ENCODE measurements at places on chromosomes 2 and 18.

- DNase-seq, result no peak
These were observed 6.1 kb downstream of the RNF144A start for GRCh38 chr2:6923319-6923718.

DNA sequence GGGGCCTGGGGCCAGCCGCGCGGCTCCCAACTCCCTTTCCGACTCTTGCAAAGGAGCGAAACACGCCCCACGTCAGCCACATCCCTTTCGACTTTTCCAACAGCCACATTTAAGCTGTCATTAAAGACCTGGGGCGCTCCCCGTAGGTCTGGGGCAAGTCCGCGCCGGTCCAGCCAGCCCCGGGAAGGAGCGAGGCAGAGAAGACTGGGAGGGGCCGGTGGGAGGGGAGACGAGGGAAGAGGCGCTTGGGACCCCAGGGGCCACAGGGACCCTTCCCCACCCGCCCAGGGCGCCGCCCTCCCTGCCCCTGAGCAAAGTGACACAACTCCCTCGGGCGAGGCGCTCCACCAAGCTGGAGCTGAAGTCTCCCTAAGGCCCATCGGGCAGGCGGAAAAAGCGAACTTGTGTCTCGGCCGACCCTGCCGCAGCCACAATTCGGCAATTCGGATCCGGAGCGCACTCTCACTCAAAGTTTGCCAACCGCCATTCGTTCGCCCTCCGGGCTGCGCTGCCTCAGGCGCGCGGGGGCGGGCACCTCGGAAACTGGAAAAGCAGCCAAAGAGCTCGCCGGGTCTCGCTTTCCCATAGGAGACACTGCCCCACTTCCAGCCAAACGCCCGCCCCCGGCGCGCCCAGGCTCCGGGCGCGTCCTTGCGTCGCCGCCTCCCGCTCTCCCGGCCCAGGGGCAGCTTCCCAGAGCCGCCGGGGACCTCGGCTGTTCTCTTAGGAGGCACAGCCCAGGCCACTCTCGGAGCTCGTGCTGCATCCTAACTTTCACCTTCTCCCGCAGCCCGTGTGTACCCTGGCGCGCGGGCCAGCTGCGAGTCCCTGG lies 1.1 kb upstream of the KCTD1 start:
- DNase-seq, result peak; percentile 26

- DNase-seq, result no peak
These were observed 178.9 kb upstream of the FANCL start for GRCh38 chr2:58419983-58420382.

GRCh38 chr2:39913648-39914461 lies 134.8 kb upstream of the THUMPD2 start:
- no peak for DNase-seq

DNA sequence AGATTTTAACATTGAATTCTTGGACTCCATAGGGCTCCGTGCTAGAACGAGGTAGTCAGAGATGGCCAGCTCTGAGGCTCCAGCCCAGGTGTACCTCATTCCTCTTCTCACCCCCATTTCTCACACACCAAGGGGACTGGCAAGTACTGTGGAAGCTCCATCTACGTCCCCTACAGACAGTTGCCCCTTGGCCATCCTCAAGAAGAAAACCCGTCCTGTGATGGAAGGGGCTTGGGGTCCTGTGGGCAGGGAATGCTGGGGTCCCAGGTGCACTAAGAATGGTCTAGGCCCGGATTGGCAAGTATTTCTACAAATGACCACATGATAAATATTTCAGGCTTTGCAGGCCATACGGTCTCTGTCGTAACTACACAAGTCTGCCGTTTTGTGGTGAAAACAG lies 110.3 kb downstream of the PDCL3 start:
- DNase-seq, result no peak

DNA sequence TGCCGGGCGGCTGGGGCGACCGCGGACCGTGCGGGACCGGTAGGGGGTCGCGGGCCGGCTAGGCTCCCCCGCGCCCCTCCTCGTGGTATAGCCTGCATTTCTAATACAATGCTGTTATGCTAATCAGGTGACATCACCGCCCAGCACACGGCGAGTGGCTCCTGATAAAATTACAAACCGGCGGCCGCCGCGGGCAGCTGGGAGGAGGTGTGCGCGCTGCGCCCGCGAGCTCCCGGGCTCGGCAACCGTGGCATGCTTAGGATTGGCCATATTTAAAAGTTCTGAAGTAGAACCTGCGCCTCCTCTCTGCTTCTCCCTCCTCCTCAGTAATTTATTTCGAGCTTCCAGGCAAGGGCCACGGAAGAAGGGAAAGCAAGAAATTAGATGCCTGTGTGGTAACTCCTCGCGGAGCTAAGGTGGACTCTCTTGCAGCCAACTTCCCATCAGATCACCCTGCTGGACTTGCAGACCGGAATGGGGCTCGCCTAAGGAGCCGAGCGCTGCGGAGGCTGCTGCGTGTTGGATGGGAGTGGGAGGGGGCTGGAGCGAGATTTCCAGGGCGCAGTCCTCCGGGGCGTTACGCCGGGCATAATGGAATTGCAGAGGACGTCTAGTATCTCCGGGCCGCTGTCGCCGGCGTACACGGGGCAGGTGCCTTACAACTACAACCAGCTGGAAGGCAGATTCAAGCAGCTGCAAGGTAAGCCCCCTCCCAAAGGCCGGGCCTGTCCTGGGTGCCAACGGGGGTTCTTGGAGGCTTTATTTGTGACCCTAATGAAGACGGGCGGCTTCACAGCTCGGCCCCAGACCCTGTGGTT lies 102.3 kb downstream of the SPTBN1 start:
- DNase-seq, result peak; percentile 82

DNA sequence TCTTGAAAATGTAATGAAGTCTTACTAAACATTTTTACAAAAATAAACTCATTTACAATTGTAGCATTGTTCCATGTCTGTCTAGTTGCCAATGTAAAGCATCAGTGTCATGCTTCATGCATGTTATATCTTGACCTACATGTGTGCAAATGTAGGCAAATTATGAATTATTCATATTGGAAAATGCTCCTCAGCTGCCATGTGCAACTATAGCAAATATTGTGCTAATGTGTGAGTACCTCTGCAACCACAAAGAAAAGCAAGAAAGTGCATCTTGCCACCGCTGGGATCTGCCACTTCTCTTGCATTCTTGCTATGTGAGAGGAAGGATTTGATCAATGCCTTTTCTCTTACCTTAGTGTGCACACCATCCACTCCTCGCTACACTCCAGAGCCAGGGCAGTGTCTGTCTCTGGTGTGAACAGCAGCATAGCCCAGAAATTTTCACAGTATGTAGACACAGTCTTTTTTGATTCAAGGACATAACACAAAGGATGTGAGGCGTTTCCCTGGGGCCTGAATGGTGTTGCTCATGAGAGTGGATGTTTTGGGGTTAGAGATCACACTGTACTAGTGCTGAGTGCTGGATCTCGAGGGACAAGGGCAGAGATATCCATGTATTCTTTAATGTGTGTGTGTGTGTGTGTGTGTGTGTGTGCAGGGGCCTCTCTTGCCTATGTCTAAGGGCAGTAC lies 47.6 kb upstream of the HAAO start:
- DNase-seq, result no peak

- no peak for DNase-seq
These were observed 795.2 kb downstream of the SLC4A3 start for GRCh38 chr2:220422676-220423075.

DNA sequence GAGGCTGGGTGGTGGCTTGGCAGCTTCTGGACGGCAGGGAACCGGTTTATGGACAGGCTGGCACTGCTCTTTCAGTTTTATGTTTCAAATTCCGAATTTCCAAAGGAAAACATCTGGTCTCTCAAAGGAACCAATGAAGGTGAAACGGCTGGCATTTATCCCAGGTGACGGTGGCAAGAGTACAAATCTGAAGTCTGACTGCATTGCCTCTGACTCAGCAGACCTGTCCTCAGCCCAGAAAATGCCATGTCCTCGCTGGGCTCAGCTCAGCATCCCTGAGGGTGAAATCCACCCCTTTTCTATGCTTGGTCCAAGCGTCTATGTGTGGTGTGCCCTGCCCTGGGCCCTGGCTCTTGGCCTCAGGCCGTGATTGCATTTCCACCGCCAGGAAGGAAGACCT lies 38.1 kb downstream of the NAPG start:
- DNase-seq, result no peak

GRCh38 chr18:55219059-55219458 lies 259.8 kb upstream of the CCDC68 start:
- no peak for DNase-seq

DNA sequence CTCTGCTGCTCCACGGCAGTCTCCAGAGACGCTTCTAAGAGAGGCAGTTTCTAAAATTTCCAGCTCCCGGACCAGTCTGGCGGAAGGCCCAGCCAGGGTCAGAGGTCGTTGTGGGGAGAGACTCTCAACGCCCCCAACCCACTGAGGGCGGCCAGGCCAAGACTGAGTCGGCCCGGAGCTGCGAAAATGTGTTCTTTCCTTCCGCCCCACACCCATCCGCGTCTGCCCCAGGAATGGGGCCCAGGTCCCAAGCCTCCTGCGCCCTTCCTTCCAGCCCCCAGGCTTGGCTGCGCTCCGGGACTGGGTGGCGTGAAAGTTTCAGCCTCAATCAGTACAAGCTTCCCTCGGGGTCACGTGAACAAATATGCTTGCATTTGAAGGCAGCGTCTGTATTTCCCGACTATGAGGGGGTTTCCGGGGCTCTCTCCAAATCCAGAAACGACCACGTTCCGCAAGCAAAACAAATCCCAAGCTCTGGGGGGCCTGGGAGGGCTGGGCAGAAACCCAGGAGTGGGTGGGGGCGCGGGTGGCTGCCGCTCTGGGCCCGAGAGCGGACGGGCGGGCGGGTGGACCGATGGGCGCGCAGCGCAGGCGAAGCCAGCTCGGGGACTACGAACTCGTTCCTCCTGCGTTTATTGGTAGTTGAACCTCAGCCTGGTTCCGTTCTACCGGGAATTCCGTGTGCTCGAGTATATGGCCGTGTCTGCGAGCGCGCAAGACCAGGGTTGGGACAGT lies 3.3 kb downstream of the HOXD3 start:
- no peak for DNase-seq

- DNase-seq, result no peak
These were observed 71.6 kb upstream of the CYP1B1 start for GRCh38 chr2:38147333-38148121.

- no peak for DNase-seq
These were observed 8.5 kb upstream of the SP140L start for GRCh38 chr2:230318190-230319121.

- no peak for DNase-seq
These were observed 58.8 kb downstream of the PRKRA start for GRCh38 chr2:178392215-178392614.

DNA sequence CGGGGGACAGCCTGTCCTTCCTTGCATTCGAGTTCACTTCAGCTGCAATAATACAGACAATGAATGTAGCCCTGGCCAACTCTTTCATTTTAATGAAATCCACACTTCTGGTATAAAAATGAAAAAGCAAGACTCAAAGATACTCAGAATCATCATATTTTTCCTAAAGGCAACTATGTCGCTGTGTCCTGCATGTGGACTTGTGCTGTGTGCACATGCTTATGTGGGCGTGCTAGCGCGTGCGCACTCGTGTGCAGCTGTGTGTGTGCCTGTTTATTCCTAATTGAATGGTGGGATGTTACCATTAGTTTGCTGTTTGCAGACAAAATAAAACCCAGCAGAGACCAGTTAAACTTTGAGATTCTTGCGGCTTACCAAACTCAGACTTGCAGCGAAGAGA lies 49.6 kb downstream of the SMIM21 start:
- no peak for DNase-seq

DNA sequence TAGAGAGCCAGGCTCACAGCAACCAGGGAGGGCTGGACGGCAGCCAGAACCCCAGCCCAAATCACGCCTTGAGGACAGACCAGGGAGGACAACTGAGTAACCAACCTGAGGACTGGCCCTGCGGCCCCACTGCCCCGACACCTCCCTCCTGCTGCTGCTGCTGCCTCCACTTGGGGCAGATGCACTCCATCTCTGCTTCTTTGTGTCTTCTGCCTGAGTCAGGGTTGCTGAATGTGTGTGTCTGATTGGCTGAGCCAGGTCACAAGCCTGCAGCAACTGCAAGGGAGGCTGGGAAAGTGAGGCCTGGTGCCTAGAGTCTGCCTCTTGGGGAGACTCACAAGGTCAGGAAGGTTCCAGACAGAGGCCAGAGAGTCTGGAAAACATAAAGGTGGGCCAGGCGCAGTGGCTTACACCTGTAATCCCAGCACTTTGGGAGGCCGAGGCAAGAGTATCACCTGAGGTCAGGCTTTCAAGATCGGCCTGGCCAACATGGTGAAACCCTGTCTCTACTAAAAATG lies 83.4 kb downstream of the ZFP36L2 start:
- DNase-seq, result peak; percentile 71

- no peak for DNase-seq
These were observed 30.0 kb downstream of the ADCYAP1 start for GRCh38 chr18:934518-935133.

DNA sequence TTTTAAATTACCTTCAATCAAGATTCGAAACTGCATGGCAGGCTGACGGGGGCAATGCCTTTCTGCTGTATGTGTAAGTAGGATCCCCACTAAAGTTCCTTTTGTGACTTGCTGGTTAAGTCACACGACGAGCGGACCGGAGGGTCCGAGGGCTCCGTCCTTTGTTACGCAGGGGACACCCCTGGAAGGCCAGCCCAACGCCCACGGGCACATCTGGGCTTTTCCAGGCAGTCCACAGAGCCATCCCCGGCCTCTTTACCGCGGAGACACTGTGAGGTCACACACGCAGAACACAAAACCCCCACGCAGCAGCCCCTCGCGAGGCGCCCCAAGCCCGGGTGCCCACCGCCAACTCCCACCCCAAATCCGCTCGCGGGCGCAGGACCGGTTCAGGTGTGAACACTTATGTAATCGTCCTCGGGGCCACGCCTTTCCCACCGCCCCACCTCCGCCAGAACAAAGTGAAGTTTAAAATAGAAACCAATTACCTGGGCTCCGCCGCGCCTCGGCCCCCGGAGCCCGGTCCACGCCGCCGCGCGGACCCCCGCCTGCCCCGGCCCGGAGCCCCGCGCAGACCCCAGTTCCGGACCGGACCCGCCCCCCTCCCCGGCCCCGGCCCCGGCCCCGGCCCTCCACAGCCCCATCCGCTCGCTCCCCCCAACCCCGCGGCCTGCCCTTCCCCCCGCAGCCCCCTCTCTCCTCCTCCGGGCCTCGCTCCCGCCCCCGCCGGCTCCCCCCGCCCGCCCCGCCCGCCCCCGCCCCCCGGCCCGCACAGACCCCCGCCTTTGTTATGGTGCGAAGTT lies 4.2 kb downstream of the ZNF516 start:
- no peak for DNase-seq

DNA sequence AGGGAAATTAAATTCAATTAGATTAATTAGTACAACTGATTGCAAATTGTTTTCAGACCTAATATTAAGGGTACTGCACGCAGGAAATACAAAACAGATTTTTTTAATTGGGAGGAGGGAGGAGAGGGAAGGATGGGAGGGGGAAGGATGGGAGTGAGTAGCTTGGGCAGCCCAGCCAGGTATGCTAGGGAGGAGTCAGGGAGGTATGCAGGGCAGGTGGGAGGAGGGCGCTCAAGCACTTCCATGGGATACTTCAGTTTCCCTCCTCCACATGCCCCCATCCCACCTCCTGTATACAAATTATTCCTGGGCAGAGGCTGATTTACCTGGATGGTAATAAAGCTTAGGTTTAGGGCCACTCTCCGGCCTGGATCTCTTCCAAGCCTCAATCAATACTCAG lies 76.6 kb upstream of the CAPN13 start:
- DNase-seq, result no peak

Measured in activated CD4-positive, alpha-beta T cell treated with anti-CD3 and anti-CD28 coated beads for 48 hours (primary cell).